ENCODE measurements at places on chromosomes 12 and 14. TPM values are rescaled to one million over a fixed set of nuclear protein-coding genes. Genes with fewer than 3 reads are reported as not detected.

- DNase-seq: no peak
These were observed 289.8 kb downstream of the GRIN2B start for GRCh38 chr12:13691598-13691997.

DNA sequence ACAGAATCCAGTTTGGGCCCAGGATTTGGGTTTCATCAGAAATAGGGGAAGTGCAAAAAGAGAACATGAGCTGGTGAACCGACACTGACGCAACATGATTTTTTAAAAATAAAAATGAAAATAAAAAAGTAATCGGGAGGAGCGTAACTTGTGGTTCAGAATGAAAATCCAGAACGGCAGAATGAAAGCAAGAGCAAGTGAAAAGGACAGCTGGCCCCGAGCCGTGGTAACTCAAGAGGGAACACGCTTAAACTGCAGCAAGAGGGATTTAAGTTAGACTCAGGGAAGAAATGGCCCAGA lies 1.6 kb downstream of the SLC6A12 start:
- DNase-seq: no peak

DNA sequence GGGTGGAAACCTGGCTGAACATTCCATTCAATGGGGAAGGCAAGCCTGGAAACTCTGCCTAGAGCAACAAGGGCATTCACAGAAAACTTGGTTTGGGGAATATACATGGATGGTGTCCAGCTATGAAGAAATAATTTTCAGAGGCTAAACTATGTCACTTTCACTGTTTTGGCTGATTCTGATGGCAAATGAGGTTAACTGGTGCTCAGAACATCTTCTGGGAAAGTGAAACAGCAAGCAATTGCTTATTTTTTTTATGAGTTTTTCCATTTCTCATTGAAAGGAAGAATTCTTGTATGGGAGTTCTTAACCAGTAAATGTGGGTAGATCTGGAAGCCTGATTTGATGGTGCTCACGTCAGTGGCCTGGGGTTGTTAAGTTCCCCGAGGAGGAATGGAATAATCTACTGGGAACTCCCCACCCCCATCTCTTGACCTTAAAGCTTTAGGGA lies 132.8 kb upstream of the BTG1 start:
- no peak for DNase-seq

- no peak for DNase-seq
These were observed 11.7 kb upstream of the RIN3 start for GRCh38 chr14:92501891-92502351.

NR4A1 gene
- total RNA-seq: 5.8 TPM

TOMM20L gene
- not detected for total RNA-seq

GRCh38 chr12:75706786-75707605 lies 195.6 kb upstream of the KRR1 start:
- no peak for DNase-seq

GRCh38 chr12:70557583-70558191 lies 79.5 kb downstream of the PTPRB start:
- peak; percentile 84 for DNase-seq

DNA sequence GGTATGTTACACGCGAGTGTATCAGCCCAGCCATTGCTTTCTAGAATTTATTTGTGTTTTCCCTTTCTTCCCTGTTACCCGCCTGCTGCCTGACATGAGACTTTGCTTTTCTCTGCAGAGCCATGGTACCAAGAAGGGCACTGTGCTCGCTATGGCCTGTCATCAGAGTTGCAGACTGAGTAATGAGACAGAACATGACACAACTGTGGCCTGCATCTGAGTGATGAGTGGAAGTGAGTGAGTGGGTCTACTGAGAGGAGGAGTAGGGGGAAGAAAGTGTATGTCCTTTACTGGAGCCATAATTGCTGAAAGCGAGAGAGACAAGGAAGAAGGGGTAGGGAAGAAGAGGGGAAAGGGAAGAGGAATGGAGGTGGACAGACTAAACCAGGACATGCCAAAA lies 2.9 kb downstream of the RILPL1 start:
- DNase-seq: no peak

HOXC10 gene
- not detected for total RNA-seq

IL26 gene
- total RNA-seq: not detected

GRCh38 chr12:1608713-1609119 lies 14.3 kb upstream of the FBXL14 start:
- no peak for DNase-seq

GRCh38 chr14:55977392-55978150 lies 140.6 kb upstream of the PELI2 start:
- no peak for DNase-seq

CPNE6 gene
- 10.8 TPM for total RNA-seq

ERBB3 gene
- total RNA-seq: 2.2 TPM

GALNT16 gene
- total RNA-seq: 5.5 TPM

DNA sequence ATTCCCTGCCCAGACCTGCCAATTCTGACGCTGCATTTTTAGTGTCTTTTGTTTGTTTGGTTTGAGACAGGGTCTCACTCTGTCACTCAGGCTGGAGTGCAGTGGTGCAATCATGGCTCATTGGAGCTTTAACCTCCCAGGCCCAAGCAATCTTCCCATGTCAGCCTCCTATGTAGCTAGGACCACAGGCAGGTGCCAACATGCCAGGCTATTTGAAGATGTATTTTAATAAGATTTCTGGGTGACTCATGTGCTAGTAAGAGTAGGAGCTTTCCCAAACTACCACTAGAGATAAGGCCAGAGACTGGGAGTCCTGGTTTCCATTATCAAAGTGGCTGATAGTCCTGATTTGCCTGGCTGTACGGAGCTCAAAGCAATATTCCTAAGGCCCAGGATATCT lies 693.3 kb downstream of the MED13L start:
- DNase-seq: no peak
